ENCODE measurements at places on chromosomes 1 and 21.

DNA sequence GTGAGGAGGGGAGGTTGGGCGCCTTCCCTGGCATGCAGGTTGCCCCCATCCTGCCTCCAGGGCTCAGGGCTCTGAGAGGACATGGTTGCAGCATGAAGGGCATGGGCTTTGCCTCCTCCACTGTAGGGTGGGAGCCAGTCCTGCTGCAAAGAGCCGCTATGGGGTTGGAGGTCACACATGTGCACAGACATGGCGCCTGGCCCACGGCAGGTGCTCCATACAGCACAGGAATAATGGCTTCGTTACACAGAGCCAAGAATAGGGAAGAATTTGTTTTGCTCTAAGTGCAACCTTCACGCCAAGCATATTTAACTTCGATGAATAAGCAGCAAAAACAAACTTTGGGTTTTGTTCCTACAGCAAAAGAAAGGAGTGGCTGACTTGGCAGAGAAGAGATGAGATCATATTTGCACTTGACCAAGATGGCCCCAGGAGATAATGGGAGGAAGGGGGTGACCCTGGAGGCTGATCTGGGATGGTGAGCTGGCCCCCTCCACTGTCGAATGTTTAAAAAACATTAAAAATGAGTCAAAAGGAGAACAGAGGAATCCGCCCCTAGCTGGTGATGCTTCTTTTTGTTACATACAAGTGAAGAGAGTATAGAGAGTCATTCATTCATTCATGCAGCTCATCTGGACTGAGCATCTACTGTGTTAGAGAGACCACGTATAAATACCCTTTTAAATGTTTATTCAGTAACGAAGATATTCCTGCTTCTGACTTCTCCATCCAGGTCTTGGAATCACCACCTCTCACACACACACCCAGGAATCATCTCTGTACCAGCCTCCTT, 12.4 kb upstream of the C2CD2 start:
- no peak for DNase-seq

DNA sequence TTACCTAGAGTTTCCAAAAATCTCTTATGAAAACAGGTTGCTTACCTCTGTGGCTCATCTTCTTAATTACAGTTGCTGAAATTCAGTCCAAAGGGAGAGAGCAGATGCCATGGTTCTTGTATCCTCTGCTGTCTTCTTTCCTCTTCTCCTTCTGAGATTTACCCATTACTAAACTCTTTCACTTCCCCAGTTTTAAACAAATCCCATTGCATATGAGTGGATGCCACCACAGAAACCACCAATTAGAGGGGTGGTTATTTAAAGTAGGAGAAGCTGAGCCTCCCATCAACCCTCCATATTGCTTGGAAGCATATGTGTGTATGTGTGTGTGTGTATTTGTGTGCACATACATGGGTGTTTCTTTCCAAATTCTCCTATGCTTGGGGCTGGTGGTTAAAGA, 128.5 kb upstream of the KCNK1 start:
- no peak for DNase-seq

DNA sequence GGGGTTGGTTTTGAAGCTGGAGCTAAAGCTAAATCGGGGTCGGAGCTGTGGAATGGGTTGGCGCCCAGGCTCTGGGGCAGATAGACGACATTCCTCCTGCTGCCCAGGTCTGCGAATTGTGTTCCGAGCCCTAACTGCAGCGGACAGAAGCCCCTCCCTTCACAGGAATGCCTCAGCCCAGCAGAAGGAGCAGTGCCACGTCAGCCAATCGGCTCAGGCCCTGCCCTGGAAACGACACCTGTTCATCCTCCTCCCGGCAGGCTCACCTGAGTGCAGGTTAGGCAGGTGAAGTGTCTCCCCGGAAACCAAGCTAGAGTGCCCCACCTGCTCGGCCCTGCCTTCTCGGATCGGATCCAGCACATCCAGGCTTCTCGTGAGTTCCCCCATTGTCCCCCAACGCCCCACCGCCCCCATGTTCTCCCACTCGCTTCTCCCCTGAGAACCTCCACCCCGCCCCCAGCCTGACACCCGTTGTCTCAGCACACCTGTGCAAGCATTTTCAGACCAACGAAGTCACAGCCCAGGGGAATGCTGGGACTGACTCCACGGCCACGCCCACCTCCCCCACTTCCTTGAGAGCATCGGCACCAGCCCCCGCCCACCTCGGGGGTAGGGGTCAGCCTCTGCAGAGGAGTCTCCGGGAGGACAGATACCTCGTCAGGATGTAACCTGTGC, 775 bp downstream of the TMEM125 start:
- peak; percentile 91 for DNase-seq

DNA sequence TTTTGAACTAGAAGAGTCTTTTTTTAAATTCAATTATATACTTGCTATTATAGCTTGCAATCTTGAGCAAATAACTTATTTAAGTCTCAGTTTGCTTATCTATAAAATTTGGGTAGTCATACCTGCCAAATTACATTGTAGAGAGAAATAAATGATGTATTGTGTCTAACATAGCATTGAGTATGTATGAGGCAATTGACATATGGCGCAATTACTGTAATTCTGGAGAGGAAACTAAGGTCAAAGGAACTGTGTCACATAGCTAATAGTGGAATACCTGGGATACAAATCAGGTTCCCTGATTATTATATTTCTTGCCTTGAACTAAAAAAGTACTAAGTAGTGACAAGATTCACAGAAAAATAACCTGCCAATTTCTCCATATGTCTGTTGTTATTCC, 302.5 kb downstream of the PDE4B start:
- no peak for DNase-seq

- no peak for DNase-seq
These were observed 231.1 kb downstream of the CACNA1E start for GRCh38 chr1:181714428-181714827.

DNA sequence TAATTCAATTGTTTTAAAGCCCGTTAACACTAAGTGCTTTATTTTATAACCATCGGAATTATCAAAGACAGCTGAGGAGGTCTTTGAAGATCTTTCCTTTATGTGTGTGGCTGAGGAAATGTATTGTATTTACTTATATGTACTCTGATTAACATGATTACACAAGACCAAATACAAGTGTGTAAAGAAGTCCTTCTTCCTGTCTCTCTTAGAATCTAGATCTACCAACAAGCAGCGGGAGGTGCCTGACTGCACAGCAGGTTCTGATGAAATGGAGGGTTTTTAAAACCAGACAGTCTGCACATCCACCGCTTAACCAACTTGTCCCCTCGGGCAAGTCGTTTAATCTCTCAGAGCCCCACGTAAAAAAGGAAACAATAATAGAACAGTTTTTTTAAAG, 240.5 kb upstream of the MAP1LC3C start:
- DNase-seq: no peak

GRCh38 chr1:244659694-244660093, 6.8 kb downstream of the DESI2 start:
- DNase-seq: no peak

- no peak for DNase-seq
These were observed 1.6 kb downstream of the IGSF21 start for GRCh38 chr1:18109058-18109755.

GRCh38 chr1:246932366-246932700, 585 bp upstream of the AHCTF1 start:
- DNase-seq: no peak

DNA sequence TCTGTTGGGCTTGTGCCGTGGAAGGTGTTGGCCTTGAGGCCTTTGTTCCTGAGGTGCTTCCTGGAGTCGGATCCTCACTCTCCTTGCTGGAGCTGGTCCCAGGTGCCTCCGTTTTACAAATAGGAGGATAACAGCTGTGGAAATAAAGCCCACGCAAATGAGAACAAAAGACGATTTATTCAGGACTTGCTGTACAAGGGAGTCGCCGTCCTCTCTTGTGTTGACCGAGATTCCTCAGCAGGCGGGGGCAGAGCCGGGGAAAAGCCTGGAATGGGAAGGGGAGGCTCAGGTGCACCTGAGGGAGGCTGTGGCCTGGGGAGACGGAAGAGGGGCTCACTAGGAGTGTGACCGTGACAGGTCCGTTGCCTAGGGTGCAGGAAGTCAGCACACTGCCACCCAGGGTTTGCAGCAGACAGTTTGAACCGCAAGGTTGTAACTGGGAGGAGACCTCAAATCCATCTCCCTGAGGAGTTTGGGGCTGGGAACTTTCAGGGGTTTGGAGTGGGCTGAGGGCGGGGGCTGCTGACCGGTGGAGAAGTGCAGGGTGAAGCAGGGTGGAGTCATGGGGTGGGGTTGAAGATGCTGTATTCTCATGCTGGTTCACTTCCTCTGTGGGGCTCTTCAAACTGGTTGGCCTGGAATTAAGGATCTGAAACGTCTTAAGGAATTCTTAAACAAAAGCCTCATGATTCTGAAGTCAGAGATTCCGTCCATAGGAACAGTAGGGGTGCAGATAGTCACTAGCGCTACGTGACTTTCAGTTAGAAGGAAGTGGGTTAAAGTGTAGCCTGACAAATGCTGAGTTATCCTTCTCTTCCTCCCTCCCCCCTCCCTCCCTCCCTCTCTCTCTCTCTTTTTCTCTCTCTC, 2.6 kb upstream of the CSTB start:
- no peak for DNase-seq

DNA sequence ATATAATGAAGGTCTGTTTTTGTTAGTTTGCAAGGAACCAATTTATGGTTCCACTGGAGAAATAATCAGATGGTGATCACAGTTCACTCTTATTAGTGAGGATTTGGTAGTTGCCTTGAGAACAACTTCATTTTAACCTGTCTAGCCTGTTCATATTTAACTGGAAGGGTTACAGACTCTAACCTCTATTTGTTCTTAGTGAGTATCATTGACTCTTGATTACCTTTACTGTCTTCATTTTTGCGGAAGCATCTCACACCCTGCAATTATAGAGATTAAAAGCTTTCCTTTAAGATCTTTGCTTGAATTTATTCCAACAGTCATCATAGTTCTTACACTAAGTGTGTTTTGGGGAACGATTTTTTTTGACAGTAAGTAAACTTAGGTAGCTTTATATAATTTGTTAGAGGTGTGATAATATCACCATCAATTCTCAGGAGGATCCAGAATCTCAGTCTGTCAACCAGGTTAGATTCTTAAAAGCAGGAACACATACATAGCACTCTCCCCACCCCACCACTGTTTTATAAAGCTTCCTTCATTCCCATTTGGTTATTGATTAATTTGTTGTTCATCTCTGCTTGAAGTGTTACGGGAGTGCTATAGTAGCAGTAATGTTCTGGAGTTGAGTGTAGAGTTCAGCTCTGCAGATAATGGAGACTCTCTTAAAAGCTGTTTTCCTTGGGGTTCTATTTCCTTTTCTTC, 30.1 kb downstream of the B3GALT2 start:
- no peak for DNase-seq

DNA sequence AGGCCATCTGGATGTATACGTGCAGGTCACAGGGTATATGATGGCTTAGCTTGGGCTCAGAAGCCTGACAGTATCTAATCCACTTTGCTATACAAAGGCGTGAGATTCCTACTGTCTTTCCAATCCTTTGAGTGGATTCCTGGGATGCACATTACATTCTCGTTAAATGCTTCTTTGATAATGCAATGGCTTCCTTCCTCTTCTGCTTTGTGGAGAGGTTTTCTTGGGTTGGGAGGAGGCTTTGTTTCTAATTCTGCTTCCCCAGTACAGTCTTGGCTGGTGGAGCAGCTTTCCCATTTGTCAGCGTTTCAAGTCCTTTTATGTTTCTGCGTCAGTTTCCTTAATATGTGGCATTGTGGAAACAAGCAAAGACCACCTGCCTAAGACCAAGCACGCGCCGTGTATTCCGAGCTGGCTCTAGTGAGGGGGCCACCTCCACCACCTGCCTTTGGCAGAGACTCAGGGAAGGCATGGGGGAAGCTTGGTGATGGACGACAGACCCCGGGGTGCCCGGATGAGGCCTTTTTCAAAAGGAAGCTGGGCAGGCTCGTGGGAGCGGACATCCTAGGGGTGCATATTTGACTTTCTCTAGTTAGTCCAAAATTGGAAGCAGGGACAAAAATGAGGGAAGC, 72.7 kb downstream of the WDR4 start:
- DNase-seq: no peak

DNA sequence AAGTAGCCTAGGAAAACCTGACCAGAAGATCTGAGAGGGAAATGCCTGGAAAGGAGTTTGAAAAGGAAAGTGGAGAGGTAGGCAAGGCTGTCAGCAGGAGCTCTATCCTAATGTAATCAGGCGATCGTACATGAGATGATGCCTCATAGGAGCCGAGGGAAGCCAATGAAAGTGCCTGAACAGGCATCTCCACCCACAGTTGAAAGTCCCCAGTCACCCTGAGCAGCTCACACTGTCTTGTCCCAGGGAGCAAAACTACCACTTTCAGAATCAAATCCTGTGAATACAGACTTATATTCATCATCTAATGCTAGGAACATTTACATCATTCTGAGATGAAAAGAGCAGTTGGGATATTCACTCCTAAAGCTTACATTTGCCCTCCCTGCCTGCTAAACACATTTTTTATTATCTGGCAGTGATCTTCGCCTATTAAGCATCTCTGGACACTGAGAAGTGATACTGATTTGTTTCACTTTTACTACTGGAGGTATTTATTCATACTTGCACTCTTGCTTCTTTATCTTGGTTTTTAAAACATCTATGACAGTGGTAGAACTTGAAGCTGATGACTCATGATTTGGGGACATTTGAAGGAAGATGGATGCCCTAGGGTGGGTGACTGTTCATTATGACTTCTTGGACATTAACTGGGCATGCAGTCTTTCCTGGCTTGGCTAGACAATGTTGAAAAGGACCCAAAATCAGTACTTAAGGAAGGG, 221.6 kb downstream of the SEC16B start:
- DNase-seq: no peak

DNA sequence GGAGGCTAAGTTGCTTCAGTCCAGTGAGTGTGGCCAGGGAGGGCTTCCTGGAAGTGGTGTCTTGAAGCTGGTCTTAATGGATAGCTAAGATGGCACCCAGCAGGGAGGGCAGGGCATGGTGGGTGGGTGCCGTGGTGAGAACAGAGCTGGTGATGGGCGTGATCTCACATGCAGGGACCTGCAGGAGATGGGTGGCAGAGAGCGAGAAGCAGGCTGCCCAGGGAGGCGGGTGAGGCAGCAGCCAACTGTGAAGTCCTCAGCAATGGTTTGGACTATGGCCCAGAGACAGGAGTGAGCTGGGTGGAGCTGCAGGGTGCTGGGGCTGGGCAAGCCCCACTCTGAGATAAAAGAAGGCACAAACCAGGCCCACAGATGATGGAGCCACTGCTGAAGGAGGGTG, 50.7 kb downstream of the UMODL1 start:
- DNase-seq: peak; percentile 56

- DNase-seq: no peak
These were observed 76.4 kb downstream of the ATP5PO start for GRCh38 chr21:33839167-33839716.
